ENCODE measurements at places on chromosomes 2 and 18.

DNA sequence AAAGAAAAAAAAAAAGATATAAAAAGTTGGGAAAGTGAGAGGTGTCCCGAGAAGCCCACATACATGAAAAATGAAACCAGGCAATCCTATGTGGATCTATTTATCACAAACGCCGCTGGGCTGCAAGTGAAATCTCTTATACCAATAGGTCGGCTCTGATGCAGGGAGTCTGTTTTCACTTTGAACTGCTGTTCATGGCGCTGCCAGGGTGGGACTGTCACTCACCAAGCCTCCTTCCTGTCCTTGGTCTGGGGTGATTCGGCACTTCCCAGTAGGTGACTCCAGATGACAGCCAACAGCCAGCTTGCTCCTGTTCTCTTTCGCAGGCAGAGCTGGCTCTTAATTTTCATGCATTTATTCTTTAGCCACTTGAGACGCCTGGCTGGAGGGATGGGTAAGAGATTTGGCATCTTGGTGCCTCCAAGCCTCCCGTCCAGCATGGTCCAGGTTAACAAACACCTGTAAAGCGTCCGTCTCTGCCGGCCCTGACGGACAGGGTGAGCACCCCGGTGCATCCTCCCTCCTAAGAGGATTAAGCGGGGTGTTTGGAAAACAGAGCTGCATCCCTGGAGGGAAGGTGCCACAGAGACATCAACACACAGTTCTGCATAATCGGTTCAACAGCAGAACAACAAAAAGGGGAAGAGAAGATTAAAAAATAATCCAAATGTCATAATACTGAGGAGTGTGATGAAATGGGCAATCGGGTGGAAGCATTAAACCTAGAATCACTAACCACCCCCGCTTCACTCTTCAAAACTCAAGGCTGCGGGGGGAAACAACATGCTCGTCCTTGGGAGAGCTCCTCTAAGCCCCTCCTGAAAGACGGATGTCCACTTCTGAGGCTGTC is 58.7 kb downstream of the STEAP3 start:
- DNase-seq: no peak

DNA sequence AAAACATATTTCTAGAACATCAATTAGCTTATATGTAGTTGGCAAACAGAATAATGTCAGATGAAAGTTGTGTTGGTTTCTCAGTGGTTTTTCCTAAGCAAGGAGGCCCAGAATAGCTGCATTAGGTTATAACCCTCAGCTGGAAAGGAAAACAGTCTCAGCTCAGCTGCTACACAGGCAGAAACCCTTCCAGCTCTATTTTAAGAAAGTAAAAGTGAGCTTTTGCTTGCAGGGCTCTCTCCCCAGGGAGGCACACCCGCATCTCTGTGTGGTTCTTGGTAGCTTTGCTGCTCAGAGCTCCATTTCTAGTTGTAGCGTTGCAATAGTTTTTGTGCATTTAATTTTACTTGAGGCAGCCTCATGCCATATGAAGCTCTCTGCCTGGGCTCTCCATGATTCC is 54.6 kb downstream of the PIKFYVE start:
- DNase-seq: peak; percentile 39

- no peak for DNase-seq
These were observed 11.6 kb downstream of the FECH start for GRCh38 chr18:57574866-57575265.

DNA sequence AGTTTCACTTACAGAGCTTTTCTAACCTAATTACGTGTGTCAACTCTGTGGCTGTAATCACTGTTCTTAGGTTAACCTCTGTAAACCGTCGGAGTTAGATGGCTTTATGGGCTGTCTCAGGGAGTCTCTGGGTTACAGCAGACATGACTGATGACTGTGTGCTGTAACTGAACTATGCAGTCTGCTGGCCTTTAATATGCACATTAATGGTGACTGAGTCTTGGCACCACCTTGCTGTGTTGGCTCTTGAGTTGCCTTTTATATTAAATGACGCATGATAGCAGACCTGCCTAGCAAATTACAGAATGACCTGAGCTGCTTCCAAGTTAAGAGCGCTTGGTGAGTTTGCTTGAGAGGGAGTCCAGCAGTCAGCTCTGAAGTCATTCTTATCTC is 90.1 kb downstream of the ACKR3 start:
- peak; percentile 79 for DNase-seq

DNA sequence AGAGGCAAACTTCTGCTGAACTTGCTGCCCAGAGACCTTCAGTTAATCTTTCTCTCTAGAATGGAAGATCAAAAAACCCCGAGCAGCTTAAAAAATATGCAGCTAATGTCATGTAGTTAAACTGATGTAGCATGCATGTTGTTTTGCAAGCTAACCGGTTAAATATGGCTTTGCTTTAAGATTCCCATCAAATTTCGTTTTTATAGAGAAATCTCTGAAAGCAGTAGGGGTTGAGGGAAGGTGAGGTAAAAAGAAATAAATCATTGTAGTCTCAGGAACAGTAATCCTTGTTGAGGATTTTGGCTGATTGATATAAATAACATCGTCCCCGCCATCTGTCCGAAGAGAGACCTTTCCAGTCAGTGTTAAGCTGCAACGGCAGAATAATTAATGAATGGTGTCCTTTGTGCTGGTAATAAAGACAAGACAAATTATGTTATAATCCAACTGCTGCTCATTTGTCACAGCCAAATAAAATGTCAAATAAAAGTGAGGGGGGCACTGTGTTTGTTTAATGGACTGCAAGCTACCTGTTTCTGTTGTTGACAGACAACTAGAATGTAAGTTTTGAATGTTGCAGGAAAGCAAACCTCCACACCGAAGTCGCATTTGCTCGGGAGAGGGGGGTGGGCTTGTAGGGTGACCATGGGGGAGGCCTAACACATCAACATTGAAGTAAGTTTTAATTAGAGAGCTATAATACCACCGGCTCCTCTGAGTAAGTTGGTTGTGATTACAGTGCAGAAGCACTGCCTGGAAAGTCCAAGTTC is 555.5 kb downstream of the ARHGAP15 start:
- no peak for DNase-seq

DNA sequence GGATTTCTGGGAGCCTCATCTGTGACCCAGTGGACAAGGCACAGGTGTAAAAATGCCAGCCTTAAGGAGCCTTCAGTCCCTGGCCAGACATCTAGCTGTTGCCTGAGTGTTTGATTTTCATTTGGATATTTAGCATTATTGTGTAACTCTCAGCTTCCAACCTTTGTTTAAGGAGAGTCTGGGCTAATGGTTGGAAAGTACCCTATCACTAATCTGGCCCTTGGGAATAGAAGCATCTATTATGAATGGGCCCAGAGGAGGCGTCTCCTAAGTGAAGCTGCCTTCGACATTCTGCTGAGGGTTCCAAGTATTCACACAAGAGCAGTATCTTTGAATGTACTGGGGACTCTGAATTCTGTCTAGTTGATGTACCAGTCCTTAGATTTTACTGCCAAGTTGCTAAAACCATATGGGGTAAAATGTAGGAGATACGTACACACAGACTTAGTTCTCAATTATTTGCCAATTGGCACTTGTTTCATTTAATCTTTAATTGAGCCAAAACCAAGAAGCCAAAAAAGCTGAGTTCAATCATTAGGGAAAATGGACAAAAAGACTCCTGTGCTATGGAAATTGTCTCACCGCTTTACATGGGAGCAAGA is 7.2 kb upstream of the ANKRD29 start:
- no peak for DNase-seq

DNA sequence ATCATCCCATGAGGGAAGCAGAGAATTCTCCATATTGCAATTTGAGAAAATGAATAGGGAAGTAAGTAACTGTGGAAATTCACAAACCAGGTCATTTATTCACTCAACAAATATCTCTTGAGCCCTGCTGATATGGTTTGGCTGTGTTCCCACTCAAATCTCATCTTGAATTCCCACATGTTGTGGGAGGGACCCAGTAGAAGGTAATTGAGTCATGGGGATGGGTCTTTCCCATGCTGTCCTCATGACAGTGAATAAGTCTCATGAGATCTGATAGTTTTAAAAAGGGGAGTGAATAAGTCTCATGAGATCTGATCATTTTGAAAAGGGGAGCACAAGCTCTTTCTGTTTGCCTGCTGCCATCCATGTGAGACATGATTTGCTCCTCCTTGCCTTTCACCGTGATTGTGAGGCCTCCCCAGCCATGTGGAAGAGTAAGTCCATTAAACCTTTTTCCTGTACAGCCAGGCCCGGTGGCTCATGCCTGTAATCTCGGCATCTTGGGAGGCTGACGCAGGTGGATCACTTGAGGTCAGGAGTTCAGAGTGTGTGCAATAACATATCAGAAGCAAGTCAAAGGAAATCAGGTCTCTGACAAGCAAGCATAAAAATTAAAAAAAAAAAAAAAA is 193.2 kb downstream of the NDUFA10 start:
- DNase-seq: peak; percentile 4

- DNase-seq: no peak
These were observed 124.3 kb upstream of the PELI1 start for GRCh38 chr2:64268330-64269048.

GRCh38 chr2:64608867-64609226 is 44.9 kb downstream of the SERTAD2 start:
- no peak for DNase-seq

DNA sequence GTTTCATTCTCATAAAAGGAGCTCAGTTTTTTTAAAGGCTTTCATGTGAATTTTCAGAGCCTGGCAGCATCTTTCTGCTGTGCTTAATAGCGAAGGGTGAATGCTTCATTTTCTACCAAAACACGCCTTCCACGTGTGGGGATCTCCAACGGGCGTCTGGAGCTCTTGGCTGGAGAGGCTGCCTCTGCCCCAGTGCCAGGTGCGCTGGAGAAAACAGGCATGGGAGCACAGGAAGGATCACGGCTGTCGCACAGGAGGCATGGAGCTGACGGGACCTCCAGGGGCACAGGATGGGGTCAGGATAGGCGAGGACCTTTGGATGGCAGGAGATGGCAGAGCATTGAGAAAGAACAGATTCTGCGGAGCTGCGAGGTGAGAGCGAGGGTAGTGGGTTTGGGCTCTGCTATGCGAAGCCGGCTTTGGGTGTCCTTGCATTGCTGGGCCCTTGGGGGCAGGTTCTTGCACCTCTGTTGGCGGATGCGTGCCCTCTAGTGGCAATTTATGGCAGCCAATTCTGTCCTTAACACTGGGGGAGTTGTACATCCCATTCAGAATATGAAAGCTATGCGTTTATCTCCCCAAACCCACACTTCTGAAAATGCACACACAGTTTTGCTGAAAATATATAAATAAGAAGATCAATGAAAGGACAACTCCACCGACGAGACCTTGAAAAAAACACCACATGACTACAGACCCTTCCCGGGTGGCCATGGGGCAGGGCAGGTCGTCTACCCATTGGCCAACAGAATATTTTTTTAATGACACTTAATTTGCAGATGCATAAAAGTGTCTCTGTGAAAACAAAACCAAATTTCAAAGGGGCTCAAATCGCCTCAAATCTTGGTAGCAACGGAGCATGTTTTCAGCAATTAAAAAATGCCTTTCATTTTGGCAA is 90.4 kb upstream of the SLC35G4 start:
- no peak for DNase-seq

Data from uterus (tissue), 4 donors.